Urinary bladder (tissue), 4 donors: ENCODE measurements at places on chromosomes 7 and 10. TPM values are rescaled to one million over a fixed set of nuclear protein-coding genes. Genes with fewer than 3 reads are reported as not detected.
A peak's percentile ranks its signal among the peaks of the same experiment; 100 is the strongest.

The LHFPL3 gene
- not detected for polyA plus RNA-seq

- DNase-seq: no peak
Observed at GRCh38 chr7:32223071-32223650, 153.0 kb upstream of the PDE1C start.

GRCh38 chr7:64433590-64433989 is 119.8 kb downstream of the ZNF736 start:
- DNase-seq: no peak

DNA sequence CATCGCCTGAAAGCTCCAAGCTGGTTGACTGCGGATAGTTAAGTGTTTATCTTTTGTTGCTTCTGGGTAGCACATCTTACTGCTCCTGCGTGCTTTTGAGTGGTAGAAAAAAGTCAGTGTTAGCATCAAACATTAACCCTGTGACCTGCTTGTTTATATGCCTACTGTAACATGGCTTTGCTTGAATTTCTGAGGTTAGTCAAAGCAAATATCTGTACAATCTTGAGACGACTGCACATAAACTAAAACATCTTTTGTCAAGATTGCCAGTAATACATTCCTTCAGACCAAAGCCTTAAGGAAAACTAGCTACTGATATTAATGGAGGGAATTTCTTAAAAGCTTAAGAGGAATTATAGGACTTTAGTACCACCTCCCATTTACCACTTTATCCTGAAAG is 163.7 kb downstream of the BAMBI start:
- no peak for DNase-seq

DNA sequence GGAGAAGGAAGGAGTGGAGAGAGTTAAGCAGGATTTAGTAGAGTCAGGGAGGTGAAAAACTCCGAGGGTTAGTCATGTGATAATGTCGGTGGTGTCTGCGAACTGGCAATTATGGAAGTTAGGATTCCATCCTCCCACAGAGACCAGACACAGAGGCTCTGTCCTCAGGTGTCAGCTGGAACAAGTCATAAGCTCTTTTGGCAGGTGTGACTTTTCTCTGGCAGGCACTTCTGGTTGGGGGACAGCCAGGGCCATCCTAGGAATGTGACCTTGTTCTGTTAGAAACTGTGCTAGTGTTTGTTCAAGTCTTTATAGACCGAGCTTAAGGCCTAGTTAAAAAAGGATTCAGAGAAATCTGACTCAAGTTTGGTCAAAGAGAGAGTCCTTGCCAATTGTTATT is 371.0 kb downstream of the DPP6 start:
- DNase-seq: peak; percentile 20

The CALHM1 gene
- polyA plus RNA-seq: not detected

GRCh38 chr10:83917537-83918506 is 221.5 kb upstream of the GHITM start:
- no peak for DNase-seq

DNA sequence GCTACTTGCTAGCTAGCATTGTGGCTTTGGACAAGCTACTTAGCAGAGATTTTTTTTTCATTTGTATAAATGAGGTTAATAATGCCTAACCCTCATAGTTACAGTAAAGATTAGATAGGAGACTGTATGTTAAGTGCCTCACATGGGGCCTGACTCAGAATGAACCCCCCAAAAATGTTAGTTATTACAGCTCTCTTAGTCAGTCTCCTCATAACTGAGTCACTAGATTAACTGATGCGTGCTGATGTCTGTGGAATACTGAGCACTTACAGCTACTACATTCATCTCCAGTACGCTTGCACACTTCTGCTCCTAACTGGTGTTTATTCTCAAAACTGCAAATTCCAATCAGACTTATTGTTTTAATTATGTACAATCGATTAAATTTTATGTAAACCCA is 315.3 kb downstream of the SNX13 start:
- no peak for DNase-seq

The DTX2 gene
- 20.2 TPM for polyA plus RNA-seq

The PALD1 gene
- 5.7 TPM for polyA plus RNA-seq

GRCh38 chr10:79168210-79168609 is 99.4 kb downstream of the ZMIZ1 start:
- no peak for DNase-seq

- no peak for DNase-seq
Observed at GRCh38 chr10:61138708-61139591, 195.0 kb upstream of the RHOBTB1 start.

GRCh38 chr10:85993840-85994507 is 372.6 kb downstream of the GRID1 start:
- DNase-seq: no peak

The KLF14 gene
- 0.03 TPM for polyA plus RNA-seq

The HTRA1 gene
- polyA plus RNA-seq: 145 TPM

The CRYGN gene
- 0.67 TPM for polyA plus RNA-seq

The C10orf53 gene
- polyA plus RNA-seq: not detected

DNA sequence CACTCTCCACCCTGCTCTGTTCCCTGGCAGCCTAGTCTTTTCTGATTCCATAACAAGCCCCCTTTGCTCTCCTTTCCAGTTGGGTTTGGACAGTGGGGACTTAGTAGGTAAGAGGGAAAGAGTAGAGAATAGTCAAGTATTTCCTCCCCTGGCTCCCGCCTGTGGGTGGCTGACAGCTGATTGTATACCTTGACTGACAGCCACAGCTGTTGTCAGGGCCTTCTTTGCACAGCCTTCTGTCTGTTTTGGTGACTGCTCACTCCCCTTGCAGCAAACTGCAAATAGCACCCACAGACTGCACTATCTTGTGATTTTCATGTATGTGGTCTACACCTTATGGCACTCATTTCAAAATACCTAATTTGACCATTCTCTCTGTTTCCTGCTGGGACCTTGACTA is 486.3 kb downstream of the ACTR3B start:
- no peak for DNase-seq

DNA sequence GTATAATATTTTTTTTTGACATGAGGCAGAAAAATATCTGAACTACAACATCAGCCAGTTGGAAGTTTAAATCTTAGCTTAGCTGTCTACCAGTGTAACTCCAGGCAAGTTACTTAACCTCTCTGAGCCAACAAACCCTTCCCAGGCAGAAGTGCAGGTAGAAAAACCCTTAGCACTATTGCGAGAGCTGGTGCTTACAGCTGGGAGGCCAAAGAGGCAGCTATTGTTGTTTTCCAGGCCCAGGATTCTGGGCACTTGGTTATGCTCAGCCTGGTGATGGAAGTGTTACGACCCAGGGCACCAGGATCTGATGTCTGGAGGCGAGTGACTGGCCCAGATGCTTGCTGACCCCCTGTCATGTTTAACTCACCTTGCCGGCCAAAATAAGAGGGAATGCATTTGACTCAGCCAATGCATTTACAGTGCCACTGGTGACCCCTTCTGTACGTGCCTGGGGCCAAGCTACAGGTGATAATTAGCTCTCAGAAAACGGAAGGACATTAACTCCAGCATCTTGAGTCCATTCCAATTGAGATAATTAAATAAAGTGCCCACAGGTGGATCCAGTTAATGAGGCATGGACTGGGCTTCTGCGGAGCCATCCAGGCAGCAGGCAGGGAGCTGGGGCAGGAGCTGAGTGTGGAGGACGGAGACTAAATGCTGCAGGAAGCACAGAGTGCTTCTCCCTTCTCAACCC is 126.5 kb upstream of the HABP2 start:
- DNase-seq: no peak

DNA sequence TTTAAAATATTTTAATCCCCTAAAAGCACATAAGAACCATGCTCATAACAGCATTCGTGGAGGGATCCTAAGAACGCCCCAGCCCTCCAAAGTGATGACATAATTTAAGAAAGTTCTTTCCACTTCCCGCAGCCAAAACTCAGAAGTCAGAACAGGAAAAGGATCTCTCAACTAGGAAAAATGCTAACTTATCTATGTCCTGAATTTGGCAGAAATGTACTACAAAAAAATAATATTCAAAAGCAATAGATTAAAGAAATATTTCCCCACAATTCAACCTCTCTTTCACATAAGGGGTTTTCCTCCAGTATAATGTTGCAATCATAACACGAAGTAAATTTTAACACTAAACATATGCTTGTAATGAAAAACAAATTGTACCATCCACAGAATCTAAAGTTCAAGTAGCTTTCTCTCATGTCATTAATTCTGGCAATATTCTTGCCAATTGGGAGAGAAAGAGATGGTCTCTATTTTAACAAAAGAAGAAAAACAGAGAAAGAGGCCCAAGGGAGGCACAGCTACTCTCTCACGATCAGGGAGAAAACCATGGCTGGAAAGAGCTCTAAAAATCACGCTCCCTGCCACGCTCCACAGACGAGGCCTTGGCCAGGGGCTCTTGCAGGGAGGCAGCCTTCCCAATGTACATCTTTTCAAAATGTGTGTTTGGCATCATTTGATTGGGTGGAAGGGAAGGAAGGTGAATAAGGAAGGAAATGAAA is 22.9 kb downstream of the ASB13 start:
- DNase-seq: peak; percentile 53

DNA sequence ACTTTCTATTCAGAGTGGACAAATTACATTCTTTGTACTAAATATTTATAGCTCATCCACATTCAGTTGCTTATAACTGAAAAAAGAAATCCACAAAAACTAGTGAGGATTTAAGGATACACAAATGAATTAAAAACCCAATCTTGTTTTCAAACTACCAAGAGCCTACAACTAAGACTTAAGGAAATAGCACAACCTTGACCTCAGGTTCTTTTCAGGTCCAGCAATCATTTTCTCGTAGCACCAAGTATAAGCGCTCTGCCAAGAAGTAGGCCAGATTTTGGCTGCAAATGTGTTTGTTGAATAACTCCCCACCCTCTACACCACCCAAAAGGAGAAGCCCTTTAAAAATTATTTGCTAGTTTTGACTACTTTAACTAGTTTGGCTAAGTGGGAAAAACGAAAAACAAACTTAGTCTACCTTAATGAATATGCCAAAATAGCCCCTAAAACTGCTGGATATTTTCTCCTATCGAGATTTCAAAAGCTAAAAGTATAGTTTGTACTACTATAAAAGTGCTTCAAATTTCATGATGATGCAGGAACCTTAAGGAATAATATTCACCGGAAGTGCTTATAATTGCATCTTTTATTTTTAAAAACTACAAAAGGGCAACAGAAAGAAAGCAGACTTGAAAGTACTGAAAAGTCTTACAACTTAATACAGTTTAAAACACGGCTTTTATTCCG is 2.7 kb upstream of the KMT2E start:
- DNase-seq: no peak

The NPSR1 gene
- polyA plus RNA-seq: not detected

GRCh38 chr7:52719677-52720076 is 315.8 kb upstream of the POM121L12 start:
- DNase-seq: no peak

- DNase-seq: no peak
Observed at GRCh38 chr7:130441408-130441869, 623 bp upstream of the CEP41 start.

DNA sequence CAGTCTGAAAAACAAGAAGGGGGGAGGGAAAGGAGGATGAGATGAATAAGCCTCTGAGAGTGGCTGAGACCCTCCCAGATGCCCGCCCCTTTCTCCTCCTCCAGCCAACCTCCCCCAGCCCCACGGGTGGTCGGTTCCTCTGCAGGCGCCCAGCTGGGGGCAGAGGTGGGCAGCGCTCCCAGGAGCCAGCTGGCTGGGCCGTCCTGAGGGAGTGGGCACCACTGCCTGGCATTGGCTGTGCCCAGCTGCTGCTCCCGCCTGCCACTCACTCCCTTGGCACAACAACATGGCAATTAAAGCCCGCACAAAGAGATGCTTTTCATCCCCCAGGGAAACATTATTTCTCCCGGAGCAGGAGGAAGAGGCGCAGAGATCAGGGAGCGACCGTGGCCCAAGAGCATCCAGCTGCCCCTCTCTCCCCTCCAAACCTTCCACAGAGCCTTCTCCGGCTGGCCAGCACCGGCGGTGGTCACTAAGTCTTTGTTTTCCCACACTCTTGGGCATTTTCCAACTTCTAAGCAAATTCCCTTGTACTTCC is 107.2 kb downstream of the SPDYE5 start:
- peak; percentile 33 for DNase-seq

DNA sequence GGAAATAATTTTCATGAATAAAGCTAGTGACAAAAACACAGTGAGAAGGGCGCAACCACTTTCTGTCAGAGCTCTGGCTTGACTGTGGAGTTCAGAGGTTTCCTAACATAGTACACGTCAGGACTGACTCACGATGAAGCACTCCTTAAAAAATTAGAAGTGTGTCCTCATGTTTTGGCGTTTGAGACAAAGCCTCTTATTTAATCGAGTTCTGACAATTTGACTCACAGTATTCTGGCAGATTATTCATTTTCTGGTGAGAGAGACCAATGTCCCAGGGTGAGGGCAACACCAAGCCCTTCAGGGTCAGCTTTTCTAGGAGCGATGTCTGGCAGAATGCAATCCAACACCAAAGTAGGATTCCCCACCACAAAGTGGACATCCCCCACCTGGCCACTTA is 108.7 kb downstream of the DIP2C start:
- DNase-seq: no peak

DNA sequence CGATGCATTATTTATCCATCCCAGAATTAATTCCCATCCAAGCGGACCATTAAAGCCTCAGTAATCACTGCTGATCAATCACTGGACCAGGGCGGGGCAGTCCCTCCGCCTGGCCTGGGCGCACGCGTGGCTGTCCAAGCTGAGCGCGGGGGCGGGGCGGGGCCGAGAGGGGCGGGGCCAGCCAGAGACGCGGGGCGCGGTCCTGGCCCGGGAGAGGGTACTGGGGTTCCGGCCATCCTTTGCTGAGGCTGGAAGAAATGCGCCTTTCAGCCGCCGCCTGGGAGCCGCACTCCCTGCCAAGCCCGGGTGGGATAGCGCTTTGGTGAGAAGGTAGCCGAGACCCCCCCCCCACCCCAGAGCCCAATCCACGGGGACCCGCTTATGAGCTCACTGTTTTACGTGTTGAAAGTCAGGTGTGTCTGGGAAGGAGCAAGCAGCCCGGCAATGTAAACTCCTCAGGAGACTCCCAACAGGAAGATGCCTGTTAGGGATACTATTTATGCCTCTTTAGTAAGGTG is at the start of gene ARHGAP22:
TSS of gene ARHGAP22 (minus strand) at position 83 of the 518 bp plus-strand sequence. CDS start 277 bp downstream, outside the sequence.
- DNase-seq: no peak

- no peak for DNase-seq
Observed at GRCh38 chr7:6172224-6172909, 100.1 kb downstream of the CYTH3 start.

DNA sequence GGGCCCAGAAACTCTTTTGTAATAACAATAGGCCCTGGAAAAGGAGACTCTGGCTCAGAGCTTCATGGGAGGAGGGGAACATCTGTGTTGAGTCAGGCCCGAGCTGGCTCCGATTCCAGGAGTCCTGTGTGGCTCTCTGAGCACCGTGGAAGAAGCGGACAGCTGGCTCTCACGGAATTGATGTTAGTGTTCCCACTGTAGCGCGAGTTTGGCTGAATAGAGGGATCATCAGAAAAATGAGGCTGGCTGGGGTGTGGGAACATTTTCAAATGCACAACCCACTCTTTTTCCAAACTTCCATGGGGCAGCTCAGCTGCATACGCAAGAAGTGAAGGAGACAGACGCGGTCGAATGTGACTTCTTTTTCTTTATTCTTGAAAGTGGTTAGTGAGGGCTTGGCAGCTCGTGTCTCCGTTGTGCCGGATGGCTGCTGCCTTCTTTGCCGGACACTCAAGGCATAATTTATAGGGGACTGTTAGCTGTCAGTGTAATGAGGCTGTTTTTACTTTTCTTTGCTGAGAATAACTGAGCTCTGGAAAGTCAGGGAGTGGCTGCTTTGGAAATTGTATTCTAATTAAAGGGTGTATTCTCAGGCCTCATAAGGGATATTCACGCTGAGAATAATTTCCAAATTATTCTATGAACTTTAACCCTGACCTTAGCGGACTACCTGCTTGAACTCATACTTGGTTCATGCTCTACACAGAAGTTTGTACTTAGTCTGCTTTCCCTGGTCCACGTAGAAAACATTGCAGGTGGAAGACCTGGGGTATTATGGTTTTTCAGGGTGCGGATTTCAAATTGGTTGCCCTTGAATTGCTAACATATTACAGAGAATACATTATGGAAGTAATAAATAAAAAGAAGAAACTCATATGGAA is 23.1 kb downstream of the MDFIC start:
- DNase-seq: no peak
